ENCODE measurements at places on chromosomes 7 and 10. TPM values are rescaled to one million over a fixed set of nuclear protein-coding genes. Genes with fewer than 3 reads are reported as not detected.

DNA sequence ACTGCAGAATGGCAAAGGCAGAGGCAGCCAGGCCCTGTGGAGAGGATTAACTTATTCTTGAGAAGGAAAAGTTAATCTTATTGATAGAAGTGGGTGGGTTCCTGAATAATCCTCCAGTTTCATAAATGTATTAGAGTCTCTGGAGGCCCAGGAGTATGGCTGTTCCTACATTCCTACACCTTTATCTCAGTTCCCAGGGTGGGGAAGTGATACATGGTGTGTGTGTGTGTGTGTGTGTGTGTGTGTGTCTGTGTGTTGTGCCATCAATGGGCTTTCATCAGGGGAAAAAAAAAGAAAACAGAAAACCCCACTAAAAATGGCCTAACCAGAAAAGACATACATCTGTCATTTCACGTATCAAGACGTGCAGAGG lies 22.0 kb upstream of the GSDME start:
- no peak for DNase-seq

GRCh38 chr10:124287791-124288190 lies 130.9 kb downstream of the OAT start:
- DNase-seq: no peak

DNA sequence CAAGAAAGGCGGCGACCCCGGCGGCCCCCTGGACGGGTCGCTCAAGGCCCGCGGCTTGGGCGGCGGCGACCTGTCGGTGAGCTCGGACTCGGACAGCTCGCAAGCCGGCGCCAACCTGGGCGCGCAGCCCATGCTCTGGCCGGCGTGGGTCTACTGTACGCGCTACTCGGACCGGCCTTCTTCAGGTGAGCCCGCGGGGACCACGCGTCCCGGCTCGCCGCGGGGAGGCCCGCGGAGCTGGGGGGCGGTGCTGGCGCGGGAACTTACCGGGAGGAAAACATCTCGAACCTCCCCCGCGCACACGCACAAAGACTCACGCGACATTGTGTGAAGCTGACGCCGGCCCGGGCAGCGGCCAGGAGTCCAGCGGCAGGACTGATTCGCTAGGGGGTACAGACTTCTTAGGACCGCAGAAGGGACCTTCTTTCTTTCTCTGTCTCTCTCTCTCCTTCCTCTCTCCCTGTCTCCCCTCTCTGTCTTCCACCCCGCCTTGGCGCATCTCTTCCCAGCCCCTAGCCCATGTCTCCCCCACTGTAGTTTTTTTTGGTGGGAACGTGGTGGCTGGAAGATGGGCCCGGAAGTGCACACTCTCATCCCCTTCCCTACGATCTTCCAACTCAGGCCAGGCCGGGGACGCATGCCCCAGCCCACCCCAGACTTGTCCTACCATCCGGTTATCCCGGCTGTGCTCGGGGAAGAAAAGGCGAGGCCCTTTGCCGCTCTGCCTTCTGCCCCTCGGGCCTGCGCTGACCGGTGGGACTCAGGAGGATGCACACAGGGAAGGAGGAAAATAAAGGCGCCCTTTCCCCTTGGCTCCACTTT lies 1.2 kb downstream of the EN2 start:
- DNase-seq: no peak

DNA sequence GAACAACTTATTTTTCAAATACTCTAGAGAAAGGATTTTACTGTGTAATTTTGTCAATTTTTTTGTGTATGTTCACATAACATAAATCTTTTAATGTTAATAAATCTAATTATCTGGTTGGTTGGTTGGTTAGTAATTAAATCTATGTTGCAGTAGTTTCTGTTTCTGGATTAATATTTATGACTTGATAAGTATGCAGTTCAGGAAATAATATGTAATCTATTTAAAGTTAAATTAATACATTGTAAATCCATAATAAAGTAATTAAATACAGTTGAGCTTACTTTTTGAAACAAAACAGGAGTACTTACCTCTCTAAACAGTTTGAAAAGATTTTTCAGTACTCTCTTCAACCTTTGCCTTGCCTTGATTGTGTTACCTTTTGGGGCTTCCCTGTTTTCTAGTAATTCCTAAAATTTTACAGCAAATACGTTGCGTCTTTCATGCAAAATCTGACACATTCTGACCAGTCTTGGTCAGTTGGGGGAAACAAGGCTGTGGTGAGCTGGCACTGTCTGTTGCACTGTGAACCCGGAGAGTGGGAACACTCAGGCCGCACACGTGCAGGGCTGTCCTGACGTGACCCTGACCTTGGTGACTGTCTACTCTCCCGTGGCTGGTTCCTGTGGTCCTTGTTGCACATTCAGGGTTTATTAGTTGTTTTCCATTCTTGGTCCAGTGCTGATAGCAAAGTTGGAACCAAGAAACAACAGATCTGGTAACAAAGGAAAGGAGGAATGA lies 45.6 kb upstream of the FGL2 start:
- DNase-seq: no peak

GRCh38 chr7:29327455-29327854 lies 132.9 kb downstream of the CHN2 start:
- no peak for DNase-seq

DNA sequence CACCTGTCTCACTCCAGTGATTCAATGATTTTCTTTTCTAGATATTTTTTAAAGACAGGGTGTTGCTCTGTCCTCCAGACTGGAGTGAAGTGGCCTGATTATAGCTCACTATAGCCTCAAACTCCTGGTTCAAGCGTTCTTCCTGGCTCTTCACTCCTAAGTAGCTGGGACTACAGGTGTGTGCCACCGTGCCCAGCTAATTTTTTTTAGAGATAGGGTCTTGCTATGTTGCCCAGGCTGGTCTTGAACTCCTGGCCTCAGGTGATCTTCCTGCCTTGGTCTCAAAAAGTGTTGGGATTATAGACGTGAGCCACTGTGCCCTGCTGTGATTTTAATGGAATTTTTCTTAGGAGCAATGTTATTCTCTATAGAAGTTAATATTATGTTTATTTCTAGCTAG lies 14.1 kb downstream of the NUP205 start:
- DNase-seq: no peak

GRCh38 chr7:94375691-94376090 lies 19.0 kb upstream of the COL1A2 start:
- DNase-seq: no peak

DNA sequence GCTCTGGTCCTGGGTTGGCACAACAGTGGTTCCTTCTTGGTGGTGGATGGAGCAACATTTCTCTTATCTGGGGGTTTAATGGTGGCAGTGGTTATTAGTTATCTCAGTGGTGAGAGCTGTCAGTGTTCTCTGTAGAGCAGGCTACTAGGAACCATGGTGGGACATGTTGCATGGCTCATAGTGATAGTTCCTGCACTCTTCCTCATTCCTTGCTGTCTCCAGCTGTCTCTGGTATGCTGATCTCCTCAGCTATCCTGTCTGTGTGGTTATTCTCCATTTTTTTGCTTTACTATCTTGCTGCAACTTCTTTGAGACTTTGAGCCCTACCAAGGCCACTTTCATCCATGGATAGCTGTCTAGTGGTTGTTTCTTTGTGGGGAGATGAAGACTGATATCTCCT lies 44.0 kb downstream of the CCDC7 start:
- no peak for DNase-seq

- no peak for DNase-seq
Measured at GRCh38 chr10:101775273-101776160, at the start of gene FGF8. FGF8 (minus strand) TSS chr10:101776114; CDS start chr10:101775900, 214 bp downstream.

- no peak for DNase-seq
Measured at GRCh38 chr10:71084061-71084817, 128.1 kb upstream of the UNC5B start.

- DNase-seq: no peak
Measured at GRCh38 chr7:43933902-43934560, 7.8 kb downstream of the UBE2D4 start.

DNA sequence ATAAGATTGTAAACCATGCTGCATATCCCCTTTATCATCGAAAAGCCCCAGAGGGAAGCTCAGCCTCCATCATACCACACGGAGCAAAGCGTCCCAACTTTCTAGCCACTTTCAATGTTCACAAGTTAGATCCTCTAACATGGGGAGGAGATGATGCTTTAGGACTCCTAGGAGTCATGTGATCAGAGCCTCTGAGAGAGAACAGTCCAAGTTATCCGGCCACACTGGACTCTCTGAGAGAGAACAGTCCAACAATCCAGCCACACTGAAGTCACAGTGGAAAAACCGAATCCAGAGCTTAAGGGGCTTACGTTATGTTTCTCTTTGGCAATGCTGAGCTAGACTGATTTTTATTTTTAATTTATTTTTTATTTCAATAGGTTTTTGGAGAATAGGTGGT lies 72.5 kb downstream of the MALSU1 start:
- DNase-seq: no peak

- no peak for DNase-seq
Measured at GRCh38 chr7:134276951-134277350, 39.8 kb downstream of the SLC35B4 start.

- DNase-seq: no peak
Measured at GRCh38 chr10:79243181-79244067, 103.8 kb upstream of the PPIF start.

DNA sequence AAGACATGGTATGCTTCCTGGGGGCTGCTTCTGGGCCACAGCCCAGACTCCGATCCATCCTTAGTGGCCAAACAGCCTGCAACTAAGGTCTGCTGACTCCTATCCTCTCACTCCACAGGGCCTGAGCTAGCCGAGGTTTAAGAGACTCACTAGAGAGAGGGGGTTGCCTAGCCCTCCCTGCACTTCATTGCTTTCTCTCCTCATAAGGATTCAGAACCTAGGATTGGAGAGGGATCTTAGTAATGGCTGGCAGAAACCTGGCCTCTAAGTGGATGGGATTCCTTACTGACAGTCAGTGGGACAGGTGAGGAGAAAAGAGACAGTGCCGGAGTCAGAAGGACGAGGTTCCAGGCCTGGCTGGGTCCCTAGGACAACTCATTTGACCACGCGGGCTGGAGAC lies 8.2 kb upstream of the DDIT4 start:
- no peak for DNase-seq

GRCh38 chr10:35722226-35722625 lies 80.1 kb upstream of the FZD8 start:
- no peak for DNase-seq

- no peak for DNase-seq
Measured at GRCh38 chr7:141436139-141436538, 115.1 kb upstream of the AGK start.

DNA sequence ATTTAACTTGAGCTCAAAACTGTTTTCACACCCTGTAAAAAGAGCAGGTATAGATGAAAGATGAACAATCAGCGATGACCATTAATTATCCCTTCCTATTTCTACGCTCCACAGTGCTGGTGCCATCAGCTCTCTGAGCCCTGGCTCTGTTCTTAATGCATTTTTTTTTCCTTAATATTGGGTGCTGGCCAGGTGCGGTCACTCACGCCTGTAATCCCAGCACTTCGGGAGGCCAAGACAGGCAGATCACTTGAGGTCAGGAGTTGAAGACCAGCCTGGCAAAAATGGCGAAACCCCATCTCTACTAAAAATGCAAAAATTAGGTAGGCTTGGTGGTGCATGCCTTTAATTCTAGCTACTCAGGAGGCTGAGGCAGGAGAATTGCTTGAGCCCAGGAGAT lies 4.2 kb downstream of the STEAP4 start:
- DNase-seq: no peak

Gene SBDS
- 82.9 TPM for total RNA-seq

Gene RNF148
- 2.2 TPM for total RNA-seq

Gene HOXA6
- 11.8 TPM for total RNA-seq

Gene PTF1A
- not detected for total RNA-seq

Gene SLC18A3
- not detected for total RNA-seq

Gene KLF14
- 0.14 TPM for total RNA-seq

Gene VGF
- total RNA-seq: 20.9 TPM
